ENCODE measurements at places on chromosomes 3 and 15. TPM values are rescaled to one million over a fixed set of nuclear protein-coding genes. Genes with fewer than 3 reads are reported as not detected.

The GJD2 gene
- not detected for total RNA-seq

The FRMD4B gene
- total RNA-seq, result 6.1 TPM

The SPRED1 gene
- total RNA-seq, result 3.2 TPM

The ADAMTS7 gene
- 0.10 TPM for total RNA-seq

The NRROS gene
- total RNA-seq, result 22.0 TPM

The CSPG5 gene
- 0.56 TPM for total RNA-seq

The CPEB1 gene
- 1.1 TPM for total RNA-seq

The GRK7 gene
- not detected for total RNA-seq

The PLSCR2 gene
- not detected for total RNA-seq

The FMN1 gene
- total RNA-seq, result 0.31 TPM
